ENCODE measurements at places on chromosomes 5 and 9.
A peak's percentile ranks its signal among the peaks of the same experiment; 100 is the strongest.

GRCh38 chr9:113621980-113622379 lies 158.5 kb downstream of the RGS3 start:
- DNase-seq: no peak

- DNase-seq: no peak
These were observed 283.7 kb downstream of the TLR4 start for GRCh38 chr9:117987945-117988344.

- no peak for DNase-seq
These were observed 39.5 kb downstream of the TRIM32 start for GRCh38 chr9:116726602-116727001.

GRCh38 chr9:112174965-112175795 lies at the start of gene SUSD1:
Gene SUSD1 (minus strand): TSS chr9:112175297. CDS start chr9:112175235, 62 bp downstream.
- DNase-seq: peak; percentile 55

GRCh38 chr9:129549139-129549538 lies 71.8 kb downstream of the C9orf50 start:
- DNase-seq: no peak

GRCh38 chr9:18608371-18608770 lies 134.4 kb downstream of the ADAMTSL1 start:
- DNase-seq: peak; percentile 42

DNA sequence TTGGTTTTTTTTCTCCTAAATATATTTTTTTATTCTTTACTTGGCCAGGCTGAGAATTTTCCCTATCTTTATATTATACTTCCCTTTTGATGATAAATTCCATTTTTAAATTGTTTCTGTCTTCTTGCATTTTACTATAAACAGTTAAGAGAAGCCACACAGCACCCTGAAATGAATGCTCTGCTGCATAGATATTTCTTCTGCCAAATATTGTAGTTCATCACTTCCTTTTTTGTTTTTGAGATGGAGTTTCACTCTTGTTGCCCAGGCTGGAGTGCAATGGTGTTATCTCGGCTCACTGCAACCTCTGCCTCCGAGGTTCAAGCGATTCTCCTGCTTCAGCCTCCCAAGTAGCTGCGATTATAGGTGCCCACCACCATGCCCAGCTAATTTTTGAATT lies 8.5 kb upstream of the INIP start:
- no peak for DNase-seq

- DNase-seq: peak; percentile 1
These were observed 460.7 kb upstream of the MEF2C start for GRCh38 chr5:89343666-89344065.

DNA sequence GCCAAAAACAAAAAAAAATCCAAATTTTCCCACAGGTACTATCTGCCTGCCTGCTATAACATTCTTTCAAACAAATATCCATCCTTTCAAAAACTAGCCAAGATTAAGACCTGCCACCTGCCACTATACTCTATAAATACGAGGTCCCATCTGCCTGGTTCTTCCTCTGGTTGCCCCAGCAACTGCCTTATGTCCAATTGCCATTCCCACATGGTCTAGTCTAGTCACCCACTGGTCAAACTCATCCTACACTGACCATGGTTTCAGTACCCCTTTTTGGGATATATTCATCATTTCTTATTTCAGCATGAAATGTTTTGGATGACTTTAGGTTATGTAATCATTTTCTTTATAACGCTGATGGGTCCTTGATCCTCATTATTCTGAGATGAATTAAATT lies 95.1 kb upstream of the CCNG1 start:
- DNase-seq: no peak

- no peak for DNase-seq
These were observed 24.9 kb downstream of the GSN start for GRCh38 chr9:121292801-121293241.

DNA sequence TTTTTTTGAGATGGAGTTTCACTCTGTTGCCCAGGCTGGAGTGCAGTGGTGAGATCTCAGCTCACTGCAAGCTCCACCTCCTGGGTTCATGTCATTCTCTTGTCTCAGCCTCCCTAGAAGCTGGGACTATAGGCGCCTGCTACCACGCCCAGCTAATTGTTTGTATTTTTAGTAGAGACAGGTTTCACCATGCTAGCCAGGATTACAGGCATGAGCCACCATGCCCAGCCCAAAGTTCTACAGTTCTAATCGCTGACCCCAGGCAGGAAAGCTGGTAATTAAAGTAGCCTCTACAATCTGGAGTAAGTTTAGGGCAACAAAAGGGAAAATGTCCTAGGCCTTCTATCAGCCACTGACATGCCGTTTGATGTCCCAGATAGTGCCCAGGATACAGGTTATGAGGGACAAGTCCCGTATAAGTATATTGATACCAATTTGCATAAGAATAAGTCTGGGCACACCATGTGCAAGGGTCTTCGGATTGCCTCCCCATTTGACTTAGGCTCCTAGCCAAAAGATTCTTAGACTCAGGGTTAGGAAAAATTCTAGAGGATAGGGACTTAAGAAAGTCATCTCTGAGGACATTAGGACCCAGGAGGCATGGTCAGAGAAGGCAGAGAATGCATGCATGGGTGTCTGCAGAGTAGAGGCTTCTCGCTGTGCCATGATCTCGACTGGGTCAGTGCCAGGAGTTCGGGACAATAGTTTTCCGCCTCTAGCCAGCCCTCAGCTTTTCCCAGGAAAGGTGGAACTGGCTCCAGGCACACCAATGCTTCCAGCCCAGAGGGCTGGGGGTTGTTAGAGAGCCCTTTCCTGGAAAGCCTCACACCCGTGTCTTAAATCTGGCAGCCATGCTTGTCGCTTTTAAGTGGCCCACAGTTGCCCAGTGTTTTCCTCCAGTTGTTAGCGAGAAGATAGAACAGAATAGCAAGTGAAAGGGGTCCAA lies 1111.1 kb downstream of the TAF11L14 start:
- no peak for DNase-seq

DNA sequence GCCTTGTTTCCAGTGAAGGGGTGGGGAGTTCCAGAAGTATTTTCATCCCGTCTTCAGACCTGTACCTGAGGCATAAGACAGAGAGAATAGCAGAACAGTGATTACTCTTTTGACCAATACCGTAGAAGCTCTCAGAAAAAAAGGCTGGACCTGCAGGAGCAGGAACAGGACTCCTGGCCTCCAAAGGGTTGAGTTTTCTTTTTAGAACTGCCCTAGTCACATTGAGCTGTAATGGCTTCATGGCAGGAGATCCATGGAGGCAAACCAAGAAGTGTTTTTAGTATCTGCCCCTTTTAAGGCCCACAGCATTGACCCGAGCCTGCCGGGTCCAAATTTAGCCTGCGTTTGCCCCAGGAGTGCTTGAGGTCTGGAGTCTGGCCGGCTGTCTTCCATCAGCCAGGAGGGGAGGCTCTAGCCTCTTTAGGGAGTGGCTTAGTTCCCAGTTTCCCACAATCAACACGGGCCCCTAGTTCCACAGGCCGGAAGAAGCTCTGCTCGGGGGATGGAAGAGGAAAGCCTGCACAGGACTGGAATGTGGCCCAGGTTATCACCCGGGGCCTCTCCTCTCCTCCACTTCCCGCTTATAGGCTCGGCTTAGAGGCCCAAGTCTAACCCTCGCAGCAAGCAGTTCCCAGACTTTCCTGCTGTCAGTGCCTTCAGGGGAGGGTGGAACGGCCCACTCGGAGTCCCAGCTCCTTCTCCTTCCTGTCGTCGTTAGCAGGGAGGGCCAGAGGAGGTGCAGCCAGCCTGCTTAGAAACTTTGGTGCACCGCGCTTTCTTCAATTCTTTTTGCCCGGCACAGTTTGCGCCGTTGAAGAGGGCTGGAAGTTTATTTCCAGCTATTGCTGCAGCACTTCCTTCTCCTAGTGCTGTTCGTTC lies 80.7 kb downstream of the C9orf152 start:
- DNase-seq: no peak

DNA sequence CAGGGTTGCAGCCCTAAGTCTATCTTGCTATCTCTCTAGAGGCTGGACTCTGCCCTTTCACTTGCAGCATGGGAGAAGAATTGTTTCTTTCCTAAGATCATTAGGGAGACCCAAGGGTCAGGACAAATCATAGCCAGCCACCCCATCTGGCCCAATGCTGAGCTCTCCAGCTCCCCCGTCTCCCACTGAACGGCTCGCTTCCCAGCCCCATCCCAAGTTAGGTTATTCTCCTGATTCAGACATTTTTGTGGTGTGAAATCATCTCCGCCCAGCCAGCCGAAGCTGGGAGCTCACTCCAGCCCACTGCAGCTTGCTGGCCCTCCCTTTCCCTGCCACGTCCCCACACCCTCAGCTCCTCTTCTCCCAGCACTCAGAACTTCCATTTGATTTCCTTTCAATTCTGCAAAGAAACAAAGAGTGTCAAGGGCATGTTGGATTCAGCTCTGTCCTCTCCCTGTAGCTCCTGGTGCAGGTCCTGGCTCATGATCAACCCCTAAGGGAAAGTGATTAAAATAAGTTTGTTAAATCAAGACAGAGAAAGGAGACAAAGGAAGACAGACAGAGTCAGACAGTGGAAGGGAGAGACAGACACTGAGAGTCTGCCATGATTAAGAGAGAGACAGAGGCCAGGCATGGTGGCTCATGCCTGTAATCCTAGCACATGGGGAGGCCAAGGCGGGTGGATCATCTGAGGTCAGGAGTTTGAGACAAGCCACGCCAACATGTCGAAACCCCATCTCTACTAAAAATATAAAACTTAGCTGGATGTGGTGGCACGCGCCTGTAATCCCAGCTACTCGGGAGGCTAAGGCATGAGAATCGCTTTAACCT lies 12.6 kb upstream of the SPARC start:
- DNase-seq: peak; percentile 98

- no peak for DNase-seq
These were observed 122.4 kb upstream of the PRDM9 start for GRCh38 chr5:23385036-23385435.

- no peak for DNase-seq
These were observed 137.6 kb downstream of the CACNA1B start for GRCh38 chr9:138015021-138015829.

DNA sequence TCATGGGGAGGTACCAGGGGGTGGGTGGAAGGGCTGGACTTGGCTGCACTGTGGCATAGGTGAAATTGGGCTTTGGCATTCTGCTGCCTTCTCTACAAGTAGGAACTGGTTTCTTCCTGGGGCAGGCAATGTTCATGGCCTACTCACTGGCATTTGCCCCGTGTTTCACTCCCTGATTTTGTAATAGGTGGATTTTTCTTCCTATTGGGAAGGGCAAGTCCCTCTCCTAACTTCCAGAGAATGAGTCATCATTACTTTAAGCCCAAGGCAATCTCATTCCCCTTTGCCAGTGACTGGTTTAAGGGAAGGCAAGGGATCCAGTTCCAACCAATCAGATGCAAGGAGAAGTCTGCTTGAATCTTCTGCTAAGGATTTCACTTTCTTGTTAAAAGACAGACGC lies 67.9 kb upstream of the ANKRD55 start:
- no peak for DNase-seq

DNA sequence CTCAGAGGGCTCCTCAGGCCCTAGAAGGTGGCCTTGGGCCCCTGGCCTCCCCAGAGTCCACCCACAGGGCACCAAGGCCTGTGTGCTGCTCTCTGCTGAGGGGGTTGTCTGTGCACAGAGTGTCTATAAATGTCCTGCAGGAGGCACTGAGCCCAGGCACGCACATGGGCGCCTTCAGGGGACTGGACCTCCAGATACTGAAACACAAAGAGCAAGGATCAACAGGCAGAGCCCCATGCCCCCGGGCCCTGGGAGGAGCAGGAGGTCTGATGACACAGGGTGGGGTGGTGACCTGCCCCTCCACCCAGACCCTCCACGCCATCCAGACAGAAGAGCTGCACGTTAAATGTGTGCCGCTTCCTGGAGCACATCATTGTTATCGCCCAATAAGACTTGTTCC lies 64.6 kb upstream of the SIMC1 start:
- DNase-seq: no peak

DNA sequence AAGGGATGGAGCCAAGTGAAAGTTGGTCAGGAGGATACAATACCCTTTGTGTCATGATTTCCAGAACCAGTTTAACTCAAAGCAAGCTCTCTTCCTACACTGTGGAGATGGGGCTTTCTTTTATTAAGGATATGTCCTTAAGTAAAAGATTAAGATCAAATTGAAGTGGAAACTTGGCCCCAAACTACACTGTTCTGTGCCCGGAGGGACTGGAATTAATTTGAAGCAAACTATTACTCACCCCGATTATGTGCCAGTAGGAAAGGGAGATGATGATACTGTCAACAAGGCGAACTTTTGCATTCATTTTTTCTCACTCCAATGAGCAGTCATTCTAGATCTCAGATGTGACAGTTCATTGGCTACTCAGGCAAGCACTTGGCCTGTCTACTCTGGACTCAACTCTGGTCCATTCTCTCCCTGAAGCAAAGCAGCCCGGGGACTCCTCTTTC lies 186.7 kb downstream of the NTRK2 start:
- DNase-seq: peak; percentile 31

- DNase-seq: peak; percentile 21
These were observed 616.0 kb upstream of the EDIL3 start for GRCh38 chr5:85000671-85001070.

DNA sequence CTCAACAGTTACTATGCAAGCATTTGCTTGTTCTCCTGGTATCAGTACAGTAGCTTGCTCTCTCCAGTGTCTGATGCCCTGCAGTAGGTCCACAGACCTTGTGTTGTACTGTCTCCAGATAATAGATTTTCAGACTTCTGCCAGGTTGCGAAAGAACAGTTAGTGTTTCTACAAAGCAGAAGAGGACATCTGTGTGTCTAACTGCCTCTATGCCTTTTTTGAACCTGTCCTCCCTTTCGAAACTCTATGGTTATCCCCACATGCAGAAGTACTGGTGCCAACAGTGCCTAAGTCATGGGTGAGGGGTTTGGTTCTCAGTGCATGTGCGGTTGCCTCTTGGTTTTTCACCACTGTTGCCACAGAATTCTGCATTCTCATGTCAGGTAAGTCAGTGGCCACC lies 45.9 kb downstream of the KCNN2 start:
- no peak for DNase-seq

DNA sequence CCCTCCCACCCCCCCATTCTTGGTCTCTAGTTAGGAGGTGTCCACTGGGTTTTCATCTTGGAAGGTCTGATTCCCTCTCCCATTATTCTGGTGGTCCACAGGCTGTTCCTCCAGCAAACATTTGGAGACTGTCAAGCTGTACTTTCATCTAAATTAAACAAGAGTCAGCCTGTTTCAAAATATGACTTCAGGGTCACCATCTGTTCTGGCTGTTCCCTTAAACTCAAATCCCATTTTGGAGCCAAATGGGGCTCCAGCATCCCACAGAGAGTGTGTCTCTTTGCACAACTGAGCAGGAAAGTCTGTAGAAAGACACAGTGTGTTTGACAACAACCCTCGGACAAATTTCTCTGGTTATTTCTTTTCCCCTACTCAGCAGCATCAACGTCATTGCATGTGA lies 20.5 kb downstream of the COL15A1 start:
- no peak for DNase-seq

- no peak for DNase-seq
These were observed 63.4 kb downstream of the BARX1 start for GRCh38 chr9:93891549-93892310.
